ENCODE measurements at places on chromosomes 6 and 20.

- no peak for DNase-seq
Measured at GRCh38 chr6:107340881-107341280, 118.5 kb downstream of the PDSS2 start.

DNA sequence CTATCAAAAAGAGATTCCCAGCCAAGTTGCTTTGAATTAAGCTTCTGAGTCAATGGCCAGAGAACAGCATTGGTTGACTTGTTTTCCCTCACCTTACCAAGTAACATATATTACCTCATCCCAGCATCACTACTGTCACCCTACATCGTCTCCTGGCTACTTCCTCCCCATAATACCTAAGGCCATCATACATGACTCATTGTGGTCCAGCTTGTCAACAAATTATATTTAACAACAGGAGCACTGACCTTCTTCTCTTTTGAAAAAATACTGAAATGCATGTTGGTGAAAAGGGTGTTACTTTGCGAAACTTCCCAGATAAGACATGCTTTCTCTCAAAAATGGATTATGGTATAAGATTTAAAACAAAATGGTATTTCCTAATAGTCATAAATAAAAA lies 106.9 kb downstream of the TBX18 start:
- no peak for DNase-seq

- no peak for DNase-seq
Measured at GRCh38 chr20:17884307-17885003, 84.1 kb downstream of the SNX5 start.

DNA sequence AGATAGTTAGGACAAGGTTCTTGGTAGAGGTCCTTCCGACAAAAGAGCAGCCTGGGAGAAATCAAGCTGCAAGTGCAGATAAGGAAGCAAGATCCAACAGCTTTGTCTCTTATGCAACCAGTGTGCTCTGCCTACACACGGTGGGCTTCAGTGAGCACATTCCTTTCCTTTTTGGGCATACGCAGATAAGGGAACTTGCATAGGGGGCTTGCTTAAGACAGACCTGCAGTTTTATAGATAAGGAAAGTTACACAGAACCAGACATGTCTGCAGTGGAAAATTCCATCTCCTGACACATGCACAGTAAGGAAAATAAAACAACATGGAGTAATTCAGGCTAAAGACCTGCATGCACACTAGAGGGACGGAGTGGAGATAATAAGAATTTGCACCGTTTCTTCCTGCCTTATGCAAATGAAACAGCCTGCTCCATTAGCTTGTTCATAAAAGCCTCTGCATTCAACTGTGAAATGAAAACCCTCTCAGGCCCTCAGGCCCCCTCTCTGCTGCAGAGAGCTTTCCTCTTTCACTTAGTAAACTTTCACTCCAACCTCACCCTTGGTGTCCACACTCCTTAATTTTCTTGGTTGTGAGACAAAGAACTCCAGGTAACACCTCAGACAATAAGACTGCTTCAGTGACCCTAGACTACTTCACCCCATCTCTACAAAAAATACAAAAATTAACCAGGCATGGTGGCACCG lies 97.5 kb upstream of the MYLIP start:
- no peak for DNase-seq

GRCh38 chr6:31826793-31827285 lies 699 bp upstream of the HSPA1B start:
- DNase-seq: no peak

DNA sequence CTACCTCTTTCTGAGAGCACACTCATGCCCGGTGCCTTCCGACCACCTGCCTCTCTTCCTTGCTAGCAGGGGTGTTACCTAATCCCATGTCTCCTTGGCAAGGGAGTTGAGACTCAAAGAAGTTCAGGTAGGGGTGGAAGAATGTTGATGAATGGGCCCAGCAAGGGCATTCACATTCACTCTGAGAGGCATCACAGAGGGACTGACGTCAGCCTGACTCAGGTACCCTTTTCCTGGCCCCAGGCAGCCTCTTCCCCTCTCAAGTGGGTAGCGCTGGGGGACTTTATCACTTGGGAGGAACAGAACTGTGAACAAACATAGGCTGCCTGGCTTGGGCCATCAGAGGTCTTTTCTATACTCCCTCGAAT lies 35.3 kb downstream of the HM13 start:
- no peak for DNase-seq

GRCh38 chr6:129901910-129902309 lies 40.8 kb upstream of the TMEM244 start:
- DNase-seq: no peak

- DNase-seq: no peak
Measured at GRCh38 chr6:15375638-15376290, 129.9 kb downstream of the JARID2 start.

DNA sequence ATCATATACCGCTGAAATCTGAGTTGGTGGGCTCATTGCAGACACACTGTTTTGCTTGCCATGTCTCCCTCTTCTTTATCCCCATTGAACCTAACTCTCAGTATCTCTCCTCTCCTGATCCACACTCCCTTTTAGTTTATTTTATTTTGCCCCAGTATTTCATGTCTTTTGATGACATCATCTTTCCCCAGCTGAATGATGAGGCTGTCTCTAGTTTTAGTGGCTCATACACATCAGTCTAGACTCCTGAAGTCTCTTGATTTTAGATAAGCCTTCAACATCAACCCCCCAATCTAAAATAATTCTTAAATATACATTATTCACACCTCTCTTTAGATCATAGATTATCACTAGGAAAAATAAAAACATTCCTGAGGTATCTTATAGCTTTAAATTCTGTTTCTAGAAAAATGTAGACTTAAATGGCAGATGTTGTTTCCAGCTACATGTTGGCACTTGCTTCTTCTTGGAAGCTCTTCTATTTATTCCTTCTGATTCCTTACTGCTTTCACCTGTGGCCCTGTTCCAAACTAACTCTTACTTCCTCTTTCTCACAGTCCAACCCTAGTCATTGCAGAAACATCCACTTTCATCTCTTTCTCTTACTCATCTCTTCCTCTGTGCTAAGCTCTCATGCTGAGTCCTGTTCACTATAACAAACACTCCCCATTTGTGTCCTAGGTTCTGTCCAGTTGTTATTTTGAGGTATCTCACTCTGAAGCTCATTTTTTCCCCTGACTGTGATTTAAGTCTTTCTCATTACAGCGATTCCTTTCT lies 191.9 kb upstream of the SLC35B3 start:
- DNase-seq: no peak

DNA sequence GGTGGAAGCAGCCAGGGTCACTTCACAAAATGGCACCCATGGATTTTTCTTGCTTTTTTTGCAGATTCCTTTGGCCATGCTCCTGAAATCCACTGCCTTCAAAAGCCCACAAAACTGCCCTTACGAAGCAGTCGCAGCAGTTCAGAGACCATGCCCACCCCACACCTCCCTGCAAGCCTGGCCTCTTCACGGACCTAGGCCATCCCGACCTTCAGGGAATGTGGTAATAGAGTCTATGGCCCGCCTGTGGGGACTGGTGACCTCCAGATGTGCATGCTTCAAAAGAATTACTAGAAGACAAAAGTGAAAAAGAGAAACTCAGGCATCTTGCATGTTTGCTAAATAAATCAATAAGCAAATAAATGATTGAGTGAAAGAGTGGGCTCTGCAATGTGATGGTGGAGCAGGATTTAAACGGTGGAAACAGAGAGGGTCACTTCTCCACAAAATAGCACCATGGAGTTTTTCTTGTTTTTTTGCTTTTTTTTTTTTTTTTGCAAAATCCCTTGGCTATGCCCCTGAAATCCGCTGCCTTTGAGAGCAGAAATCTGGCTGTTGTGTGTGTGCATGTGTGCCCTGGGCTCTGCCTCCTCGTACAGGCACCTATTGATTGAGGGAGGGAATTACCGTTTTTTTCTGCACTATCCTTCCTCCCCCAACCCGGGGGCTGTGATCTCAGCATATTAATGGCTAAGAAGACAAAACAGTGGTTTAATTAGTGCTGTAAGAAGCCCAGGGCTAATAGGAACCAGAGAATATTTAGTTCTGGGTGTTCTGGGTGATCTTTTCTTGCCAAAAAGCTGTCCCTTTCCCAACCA lies 107.4 kb downstream of the PXDC1 start:
- no peak for DNase-seq

DNA sequence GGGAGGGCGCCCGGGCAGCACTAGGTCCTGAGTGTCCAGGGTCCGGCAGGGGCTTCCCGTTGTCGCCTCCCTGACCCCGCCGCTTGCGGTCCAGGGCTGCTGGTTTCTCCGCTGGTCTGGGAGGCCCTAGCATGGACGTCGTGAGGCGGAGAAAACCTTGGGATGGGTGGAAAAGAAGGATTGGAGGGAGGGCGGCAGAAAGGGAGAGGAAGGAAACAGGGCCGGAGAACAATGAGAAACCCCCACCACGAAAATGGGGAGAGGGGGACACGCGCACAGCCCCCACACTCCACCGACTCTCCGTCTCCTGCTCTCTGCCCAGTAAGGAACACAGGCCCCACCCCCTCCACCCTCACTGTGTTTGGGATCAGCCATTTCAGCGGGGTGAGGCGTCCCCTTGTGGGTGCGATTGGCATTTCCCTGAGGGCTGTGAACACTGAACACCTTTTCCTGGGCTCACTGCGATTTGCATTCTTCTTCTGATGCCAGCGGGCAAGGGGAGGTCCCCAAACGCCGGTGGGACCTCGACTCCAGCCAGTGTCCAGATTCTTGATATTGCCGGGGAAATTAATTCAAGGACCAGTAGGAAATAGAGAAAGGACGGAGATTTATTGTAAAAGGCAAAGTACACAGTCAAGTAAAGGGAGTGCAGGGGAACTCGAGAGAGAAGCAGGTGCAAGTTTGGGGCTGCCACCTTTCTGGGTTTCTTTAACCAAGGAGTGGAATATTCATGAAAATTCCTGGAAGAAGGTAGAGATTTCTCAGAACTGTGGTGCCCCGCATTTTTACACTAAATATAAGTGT lies 3.3 kb upstream of the RAET1G start:
- peak; percentile 32 for DNase-seq

- DNase-seq: no peak
Measured at GRCh38 chr20:45489083-45489531, 19.6 kb downstream of the WFDC2 start.

- no peak for DNase-seq
Measured at GRCh38 chr6:91097364-91097763, 510.5 kb upstream of the MAP3K7 start.

- DNase-seq: no peak
Measured at GRCh38 chr6:115882771-115883170, 177.9 kb downstream of the FRK start.

GRCh38 chr6:52304983-52305390 lies 20.4 kb upstream of the MCM3 start:
- DNase-seq: no peak

DNA sequence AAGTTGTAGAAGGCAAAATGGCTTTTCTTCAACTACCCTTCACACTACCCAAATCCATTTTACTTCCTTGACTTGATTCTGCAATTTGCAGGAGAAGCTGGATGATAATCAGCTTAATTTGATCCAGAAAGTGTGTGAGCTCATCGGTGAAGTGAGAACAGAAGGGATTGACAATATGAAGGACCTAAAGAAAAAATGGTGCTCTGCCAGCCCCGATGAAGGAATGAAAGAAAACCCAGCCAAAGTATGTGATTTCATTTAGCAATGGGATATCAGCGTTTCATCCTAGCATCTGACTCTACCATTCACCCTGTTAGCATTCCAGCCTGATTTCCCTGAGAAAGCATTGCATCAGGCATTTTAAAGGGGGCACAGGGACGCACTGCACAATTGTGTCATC lies 41.5 kb downstream of the CD164 start:
- DNase-seq: no peak

GRCh38 chr6:156833755-156834154 lies 56.6 kb downstream of the ARID1B start:
- no peak for DNase-seq

GRCh38 chr20:5592823-5593739 lies 157.1 kb upstream of the SHLD1 start:
- DNase-seq: no peak

DNA sequence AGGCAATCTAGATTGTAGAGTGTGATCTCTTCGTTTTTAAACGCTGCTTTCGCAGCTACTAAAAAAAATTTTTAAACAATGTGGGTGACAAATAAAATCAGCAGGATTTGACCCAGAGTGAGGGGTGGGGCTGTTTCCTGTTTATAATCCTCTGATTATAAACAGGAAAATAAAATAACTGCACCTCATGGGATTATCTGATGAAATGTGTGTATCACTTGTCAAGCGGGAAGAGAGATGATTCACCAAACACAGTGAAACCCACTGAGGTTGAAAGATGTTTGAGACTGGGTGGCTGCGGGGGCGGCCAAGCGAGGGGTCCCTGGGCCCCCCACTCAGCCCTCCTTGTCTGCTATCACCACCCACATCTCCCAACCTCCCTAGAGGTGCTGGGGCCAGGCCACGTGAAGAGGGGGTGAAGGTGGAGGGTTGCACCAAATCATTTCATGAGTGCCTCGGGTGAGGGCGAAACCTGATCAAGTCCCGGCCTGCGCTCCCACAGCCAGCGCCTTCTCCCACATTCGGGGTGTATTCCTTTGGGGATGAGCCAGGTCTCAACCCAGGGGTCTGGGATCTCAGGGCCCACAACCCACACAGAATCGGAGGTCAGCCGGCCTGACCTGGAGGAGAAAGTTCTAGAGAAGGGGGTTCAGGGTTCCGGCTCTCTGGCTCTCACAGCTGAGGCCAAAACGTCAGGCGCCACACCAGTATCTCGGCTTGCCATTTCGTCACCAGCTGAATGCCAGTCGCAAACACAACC lies 212.5 kb downstream of the BMP7 start:
- DNase-seq: no peak

- DNase-seq: no peak
Measured at GRCh38 chr6:57026001-57026400, 20.5 kb upstream of the KIAA1586 start.

DNA sequence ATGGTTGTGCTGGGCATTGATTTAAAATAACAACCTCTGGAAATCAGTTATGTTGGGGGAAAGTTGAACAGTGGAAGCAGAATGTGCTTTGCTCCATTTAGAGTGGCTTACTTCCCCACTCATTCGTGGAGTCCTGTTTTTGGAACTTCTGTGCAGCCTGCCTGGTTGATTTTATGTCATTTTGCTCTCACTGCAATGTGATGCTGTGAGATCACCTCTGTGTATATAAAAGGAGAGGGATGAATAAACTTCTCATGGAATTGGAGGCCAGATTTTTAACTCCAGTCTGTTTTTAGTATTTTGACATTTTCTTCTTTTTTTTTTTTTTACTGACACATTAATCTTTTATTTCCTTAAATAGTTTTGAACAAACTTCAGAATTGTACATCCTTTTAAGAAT lies 139.0 kb downstream of the FNDC1 start:
- no peak for DNase-seq

GRCh38 chr20:11018668-11019170 lies 344.9 kb upstream of the JAG1 start:
- no peak for DNase-seq

- DNase-seq: no peak
Measured at GRCh38 chr20:48826069-48826468, 1.7 kb downstream of the PREX1 start.

GRCh38 chr20:64080813-64081623 lies 1.1 kb downstream of the OPRL1 start:
- DNase-seq: no peak

GRCh38 chr6:167506443-167507301 lies 181.8 kb downstream of the TTLL2 start:
- DNase-seq: no peak

All from T-helper 1 cell (primary cell).